Stimulated activated CD8-positive, alpha-beta memory T cell treated with anti-CD3 and anti-CD28 coated beads, Interleukin-4, amount 100 ng/mL, for 1 hour (primary cell): ENCODE measurements at places on chromosomes 7 and 10.

DNA sequence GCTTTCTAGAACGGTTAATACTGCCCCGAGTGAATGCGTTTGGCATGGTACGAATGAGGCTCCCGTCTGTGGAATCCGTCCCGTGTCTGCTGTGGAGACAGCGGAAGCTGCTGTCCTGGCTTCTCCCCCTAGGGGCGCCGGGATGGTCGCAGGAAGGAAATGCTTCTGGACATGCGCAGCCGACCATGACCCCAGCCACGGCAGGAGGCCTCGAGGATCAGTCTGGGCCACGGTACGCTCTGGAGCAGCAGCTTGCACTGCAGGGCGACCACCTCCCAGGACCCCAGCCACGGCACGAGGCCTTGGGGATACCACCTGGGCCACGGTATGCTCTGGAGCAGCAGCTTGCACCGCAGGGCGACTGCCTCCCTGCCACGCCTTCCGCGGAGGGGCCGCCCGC, 107.9 kb downstream of the CYTH3 start:
- DNase-seq: no peak

DNA sequence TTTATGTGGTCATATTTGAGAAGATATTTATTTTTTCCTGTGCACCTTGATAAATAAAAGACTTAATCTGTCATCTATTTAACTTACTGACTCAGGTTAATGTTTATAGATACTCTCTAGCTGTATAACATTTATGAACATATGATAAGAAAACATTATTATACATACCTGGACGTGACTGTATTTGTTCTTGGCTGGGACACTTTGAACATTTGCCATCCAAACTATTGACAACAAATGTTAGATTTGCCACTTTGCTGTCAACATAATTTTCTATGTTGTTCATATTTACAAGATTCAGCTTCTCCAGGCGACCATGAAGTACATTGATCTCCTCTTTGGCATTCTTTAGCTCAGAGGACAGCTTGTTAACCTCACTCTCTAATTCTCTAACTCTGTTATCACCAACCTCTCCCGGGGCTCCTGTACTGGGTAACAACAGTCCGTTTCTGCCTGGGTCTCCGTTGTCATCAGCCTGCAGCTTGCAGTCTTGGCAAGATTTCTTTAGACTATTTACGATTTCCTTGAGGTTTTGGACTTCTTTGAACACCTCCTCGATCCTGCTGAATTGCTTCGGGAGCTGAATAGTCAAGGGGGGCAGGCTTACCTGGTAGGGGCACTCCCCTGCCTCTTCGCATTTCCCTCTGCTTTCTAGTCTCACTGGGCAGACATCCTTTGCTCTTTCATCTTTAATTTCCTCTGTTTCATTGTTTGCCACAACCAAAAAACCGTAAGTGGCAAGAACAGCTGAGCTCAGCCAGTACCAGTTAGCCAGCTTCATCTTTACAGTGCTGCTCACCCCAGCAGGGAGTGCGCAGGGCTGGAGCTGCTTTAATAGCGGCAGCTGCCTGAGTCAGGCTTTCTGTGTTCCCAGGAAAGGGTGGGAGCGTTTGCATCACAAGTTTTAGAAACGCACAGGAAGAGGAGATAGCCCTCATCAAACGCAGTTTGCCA, at the start of gene FGL2:
FGL2 (minus strand) TSS at position 807 of the 954 bp plus-strand sequence; CDS start at position 781, 26 bp downstream.
- peak; percentile 2 for DNase-seq

DNA sequence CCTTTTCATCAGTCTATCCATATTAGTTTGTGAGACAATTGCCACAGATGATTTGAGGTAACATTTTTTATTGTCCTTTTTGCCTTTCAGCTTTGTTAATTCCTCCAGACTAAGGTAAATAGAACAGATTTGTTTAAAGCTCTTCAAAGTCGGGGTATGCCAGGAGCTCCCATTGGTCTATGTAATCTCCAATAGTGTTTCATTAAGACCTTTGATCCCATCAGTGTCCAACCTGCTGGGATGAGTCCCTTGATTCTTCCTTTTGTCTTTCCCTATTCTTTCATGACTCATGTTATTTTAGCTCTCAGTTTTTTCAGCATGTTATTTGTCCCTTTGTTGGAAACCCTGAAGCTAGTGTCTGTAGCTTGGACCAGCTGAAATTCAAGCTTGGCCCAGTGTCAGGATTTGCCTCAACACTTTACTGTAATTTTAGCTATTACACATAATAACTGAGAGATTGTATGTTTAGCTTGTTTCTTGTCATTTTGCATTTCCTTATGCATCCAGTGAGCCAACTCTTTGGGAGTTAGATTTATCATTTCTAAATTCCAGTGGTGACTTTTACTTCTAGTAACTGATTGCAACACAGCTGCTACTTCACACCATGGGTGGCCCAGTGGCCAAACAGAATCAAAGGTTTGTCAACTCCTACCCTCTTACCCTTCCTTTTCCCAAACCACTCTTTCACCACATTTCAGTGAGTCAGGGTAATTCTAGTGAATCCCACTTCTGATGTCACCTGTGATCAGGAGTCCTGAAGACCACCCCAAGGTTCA, 15.3 kb downstream of the AGBL3 start:
- no peak for DNase-seq

DNA sequence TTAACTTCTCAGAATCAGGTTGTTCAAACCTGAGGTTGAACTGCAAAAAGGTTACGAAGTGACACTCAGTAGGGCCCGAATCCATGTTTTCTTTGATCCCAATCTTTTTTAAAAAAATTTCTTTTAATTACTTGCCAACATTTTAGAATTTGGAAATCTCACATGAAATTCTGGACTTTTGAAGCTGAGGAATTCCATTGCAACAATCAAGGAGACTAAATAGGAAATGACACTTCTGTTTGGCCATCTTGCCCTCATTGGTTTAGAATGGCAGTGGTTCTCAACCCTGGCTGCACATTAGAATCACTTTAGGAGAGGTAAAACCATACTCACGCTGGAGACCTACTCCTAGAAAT, 471 bp upstream of the TOMM7 start:
- DNase-seq: no peak

- DNase-seq: no peak
Measured at GRCh38 chr7:25834050-25834449, 317.9 kb upstream of the NFE2L3 start.

GRCh38 chr10:43077421-43078171, 727 bp downstream of the RET start:
- no peak for DNase-seq

GRCh38 chr7:69803699-69804516, 205.6 kb downstream of the AUTS2 start:
- no peak for DNase-seq

- DNase-seq: no peak
Measured at GRCh38 chr10:79047875-79048638, 20.7 kb upstream of the ZMIZ1 start.

GRCh38 chr10:504121-504611, 185.3 kb downstream of the DIP2C start:
- DNase-seq: no peak

- DNase-seq: no peak
Measured at GRCh38 chr7:148337246-148337965, 253.2 kb upstream of the C7orf33 start.

DNA sequence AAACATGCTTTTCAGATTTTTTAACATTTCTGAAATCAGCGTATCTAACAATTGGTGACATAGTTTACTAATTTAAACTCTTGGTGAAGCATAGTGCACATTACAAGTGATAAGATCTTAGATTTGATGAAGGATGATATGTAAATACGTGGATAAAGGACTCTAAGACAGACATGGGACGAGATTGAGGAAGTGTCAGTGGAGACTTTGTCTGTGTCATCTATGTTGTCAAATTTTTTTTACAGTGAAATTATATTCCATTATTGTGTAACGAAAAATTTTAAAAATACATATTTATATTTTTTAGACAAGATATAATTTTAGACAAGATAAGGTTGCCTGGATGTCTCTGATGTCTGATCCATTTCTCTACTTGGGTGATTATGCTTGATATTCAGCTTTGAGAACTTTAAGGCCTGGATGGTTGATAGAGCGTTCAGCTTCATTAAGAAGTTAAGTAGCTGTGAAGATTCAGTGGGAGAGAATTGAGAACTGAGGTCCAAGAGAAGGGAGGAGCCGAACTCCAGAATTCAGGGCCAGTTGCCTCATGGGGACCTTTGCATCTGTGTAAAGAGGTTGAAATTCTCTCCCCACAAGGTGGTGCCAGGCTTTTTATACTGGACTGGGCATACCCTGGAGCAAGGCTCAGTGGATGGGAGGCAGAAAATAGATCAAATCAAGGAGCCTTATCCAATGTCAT, 62.7 kb downstream of the KAT6B start:
- DNase-seq: no peak

GRCh38 chr7:27888736-27889135, 148.8 kb downstream of the TAX1BP1 start:
- no peak for DNase-seq

- no peak for DNase-seq
Measured at GRCh38 chr10:87931836-87932230, 68.4 kb downstream of the PTEN start.

GRCh38 chr10:3926258-3926657, 141.2 kb upstream of the KLF6 start:
- DNase-seq: no peak

DNA sequence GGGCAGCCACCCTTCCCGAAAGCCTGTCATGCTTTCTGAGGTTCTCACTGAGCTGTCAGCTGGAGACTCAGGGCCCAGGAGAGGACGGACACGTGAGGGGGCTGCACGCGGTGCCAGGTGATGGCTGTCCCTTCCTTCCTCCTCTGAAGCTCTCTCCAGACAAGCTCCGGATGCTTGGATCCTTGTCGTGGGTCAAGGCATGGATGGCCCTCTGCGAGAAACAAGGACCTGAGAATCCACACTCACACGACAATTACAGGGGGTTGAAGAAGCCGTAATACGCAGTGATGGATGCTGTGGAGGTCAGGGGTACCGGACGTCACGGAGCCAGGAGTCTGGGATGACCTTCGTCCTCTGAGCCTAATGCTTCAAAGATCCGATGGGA, 170.3 kb downstream of the USP6NL start:
- DNase-seq: no peak

DNA sequence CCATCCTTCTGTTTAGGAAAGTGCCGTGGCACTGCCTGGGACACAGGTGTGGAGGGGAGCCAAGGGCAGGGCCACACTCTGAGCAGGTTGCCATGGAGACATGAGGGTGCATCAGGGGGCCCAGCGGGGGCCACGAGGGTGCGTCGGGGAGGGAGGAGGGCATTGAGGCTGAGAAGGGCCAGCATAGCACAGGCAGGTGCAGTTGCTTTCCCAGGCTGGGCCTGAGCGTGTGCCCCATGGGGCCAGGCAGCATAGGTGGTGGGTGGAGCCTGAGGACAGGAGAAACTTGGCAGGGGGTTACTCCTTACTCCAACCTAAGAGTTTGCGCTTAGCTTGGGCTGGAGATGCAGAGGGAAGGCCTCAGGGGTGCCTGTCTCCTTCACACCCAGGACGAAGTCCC, 15.2 kb downstream of the YKT6 start:
- DNase-seq: no peak
